Hematopoietic multipotent progenitor cell treated with erythropoietin and hydrocortisone succinate and interleukin-3 and kit ligand, for 6 days (in vitro differentiated cells): ENCODE measurements at places on chromosomes 6 and 20.
A peak's percentile ranks its signal among the peaks of the same experiment; 100 is the strongest.

- DNase-seq: no peak
Observed at GRCh38 chr6:8642854-8643253, 207.5 kb upstream of the SLC35B3 start.

DNA sequence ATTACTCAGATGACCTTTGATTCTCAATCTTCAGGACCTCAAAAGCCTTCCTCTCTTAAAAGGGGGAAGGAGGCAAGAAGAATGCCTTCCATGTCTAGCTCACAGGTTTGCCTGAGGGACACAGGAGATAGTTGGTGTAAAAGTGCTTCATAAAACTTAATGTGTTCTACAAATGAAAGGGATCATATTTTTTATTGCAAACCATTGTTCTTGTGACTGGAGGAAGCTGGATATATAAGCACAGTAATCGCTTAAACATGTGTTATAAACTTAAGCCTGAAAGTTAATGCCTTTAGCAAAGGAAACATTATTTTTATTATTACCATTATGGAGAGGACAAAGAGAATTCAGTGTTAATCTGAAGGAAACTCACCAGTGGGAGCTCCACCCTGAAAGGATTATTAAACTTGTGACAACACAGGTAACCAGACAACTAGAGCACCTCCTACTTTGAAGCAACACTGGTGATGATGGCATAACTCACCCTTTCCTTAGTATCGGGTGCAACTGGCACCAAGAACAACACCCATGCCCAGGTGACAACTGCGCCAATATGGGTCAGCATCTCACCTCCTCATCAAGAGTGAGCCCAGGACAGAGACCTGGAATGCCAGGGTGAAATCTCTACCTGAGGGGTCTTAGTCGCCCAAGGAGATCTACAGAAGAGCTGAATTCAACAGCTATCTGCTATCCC is 288.7 kb upstream of the PRDM1 start:
- DNase-seq: no peak

DNA sequence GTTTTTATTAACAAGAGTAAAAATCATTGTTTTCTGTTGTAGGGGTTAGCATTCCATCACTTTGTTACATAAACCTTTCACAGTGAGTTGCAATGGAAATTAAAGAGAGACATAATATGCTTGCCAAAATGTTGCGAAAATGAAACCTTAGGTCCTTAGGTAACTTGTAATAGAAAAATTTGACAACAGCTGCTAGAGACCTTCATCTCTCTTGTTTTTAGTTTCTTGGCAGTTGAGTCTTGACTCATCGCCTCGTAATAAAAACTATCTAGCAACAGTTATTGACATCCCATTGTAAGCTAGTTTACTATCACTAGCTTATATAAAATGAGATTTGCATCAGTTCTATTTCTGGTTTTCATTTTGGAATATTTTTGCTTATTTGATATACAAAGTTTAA is 179.0 kb upstream of the MMS22L start:
- no peak for DNase-seq

GRCh38 chr6:166005401-166005943 is 162.2 kb downstream of the TBXT start:
- DNase-seq: no peak

- DNase-seq: no peak
Observed at GRCh38 chr6:136757150-136757549, 35.1 kb downstream of the MAP3K5 start.

- no peak for DNase-seq
Observed at GRCh38 chr20:41248368-41249024, 69.0 kb downstream of the ZHX3 start.

DNA sequence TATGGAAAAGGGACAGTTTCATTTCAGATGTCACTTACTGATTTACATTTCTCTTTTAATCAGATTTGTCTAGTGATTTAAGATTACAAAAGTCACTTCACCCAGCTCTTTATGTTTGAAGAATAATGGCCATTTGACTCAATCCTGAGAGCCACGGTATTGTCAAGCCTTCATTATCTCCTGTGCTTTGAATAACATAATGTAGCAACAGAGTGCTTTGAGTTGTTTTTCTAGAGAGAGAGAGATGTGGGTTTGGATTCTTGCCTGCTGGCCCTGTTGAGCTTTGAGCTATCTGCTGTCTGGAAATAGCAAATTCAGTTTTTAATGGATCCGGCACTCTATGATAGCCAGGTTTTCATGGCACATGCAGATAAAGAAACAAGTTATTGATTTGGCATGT is 478.4 kb upstream of the SOX4 start:
- DNase-seq: no peak

- peak; percentile 89 for DNase-seq
Observed at GRCh38 chr6:14108571-14109410, 8.8 kb upstream of the CD83 start.

DNA sequence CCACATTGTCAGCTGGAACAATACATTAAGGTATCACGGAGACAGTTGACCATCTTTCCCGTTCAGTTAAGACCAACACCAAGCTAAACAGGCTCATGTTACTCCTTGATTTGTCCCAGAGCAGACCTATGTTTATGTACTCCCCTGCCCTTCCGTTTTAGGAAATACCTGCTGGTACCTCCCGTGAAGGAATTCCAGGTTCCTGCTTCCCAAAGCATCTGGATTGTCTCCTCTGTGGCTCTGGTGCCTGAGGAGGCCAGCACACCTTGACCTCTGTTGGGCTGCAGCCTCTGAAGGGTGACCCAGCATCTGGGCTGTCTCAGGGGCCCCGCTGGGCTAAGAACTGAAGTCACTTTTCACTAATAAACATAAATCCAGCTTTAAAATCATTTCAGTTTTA is 647.8 kb upstream of the MARCKS start:
- no peak for DNase-seq

GRCh38 chr6:33880766-33881165 is 77.0 kb upstream of the MLN start:
- no peak for DNase-seq

GRCh38 chr6:44072959-44073611 is 54.2 kb downstream of the MRPL14 start:
- peak; percentile 87 for DNase-seq

GRCh38 chr6:227812-228338 is 64.4 kb upstream of the DUSP22 start:
- no peak for DNase-seq

DNA sequence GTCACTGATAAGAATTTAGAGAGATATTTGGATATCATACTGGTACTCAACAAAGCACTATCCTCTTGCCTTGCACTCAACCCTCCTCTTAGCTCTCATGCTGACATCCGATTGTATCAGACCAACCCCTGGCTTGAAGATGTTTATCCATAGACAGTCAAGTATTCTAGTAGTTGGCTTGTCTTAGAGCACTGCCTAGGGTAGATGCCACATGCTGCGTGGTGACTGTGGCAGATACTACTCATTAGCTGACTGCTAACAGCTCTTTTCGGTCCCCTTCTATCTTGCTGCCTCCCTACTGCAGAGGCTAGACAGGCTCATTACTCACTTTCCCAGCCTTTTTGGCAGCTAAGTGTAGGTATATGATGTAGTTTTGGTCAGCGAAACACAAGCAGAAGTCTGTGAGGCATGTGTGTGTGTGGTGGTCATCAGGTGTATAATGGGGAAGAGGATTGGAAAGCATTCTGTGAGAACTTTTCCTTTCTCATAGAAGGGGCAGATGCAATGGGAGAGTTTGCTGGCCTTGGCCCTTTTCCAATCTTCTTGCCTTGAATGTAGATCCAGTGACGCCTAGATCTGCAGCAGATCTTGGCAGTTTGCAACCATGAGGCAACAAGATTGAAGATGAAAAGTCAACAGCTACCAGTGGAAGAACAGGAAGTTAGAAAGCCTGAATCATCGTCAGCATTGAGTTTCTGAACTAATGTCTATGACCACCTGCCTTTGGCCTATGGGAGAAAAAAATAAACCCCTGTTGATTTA is 4.4 kb upstream of the IFNGR1 start:
- DNase-seq: peak; percentile 80

DNA sequence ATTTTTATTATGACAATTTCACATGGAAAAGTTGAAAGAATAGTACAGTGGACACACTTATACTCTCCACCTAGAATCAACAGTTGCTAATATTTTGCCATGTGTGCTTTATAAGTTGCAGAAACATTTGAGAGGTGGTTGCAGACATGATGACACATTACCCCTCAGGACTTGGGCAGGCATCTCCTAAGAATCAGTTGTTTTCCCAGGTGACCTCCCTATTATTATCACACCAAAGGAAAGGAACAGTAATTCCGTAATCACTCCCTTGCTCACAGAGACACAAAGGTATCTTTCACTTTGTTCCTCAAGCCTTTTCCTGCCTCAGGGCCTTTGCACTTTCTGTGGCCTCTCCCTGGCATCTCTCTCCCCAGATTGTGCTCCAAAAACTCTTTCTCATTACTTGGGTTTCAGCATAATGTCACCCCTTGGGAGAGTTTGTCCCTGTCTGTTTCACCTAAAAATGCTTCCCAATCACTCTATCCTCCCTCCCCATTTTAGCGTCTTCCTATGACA is 5.9 kb upstream of the SULF2 start:
- no peak for DNase-seq

DNA sequence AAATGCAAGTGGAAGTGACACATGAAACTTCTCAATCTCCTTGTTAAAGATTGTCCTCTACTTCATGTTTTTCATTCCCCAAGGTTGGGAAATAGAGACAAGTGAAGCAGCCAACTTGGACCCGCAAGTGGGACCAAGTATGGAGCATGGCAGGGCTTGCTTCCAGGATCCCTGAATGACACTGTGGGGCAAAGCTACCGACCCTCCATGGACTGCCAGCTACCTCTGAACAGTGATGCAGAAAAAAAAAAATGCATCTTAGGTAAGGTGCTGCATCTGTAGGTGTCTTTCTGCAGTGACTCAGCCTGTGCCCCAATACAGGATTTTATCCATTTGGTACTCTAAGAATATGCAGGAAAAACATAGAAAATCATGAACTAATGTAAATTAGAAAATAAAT is 119.1 kb upstream of the ENPP5 start:
- no peak for DNase-seq

- DNase-seq: no peak
Observed at GRCh38 chr20:64176971-64177370, 12.7 kb downstream of the MYT1 start.

GRCh38 chr6:30219244-30219643 is 6.0 kb upstream of the TRIM26 start:
- peak; percentile 89 for DNase-seq

GRCh38 chr6:41700463-41701347 is 34.7 kb downstream of the TFEB start:
- DNase-seq: no peak

- DNase-seq: no peak
Observed at GRCh38 chr6:70252604-70253003, 50.3 kb downstream of the COL9A1 start.

GRCh38 chr6:139982652-139983295 is 608.3 kb upstream of the CITED2 start:
- no peak for DNase-seq

GRCh38 chr20:35575958-35576357 is 34.1 kb downstream of the ERGIC3 start:
- no peak for DNase-seq

DNA sequence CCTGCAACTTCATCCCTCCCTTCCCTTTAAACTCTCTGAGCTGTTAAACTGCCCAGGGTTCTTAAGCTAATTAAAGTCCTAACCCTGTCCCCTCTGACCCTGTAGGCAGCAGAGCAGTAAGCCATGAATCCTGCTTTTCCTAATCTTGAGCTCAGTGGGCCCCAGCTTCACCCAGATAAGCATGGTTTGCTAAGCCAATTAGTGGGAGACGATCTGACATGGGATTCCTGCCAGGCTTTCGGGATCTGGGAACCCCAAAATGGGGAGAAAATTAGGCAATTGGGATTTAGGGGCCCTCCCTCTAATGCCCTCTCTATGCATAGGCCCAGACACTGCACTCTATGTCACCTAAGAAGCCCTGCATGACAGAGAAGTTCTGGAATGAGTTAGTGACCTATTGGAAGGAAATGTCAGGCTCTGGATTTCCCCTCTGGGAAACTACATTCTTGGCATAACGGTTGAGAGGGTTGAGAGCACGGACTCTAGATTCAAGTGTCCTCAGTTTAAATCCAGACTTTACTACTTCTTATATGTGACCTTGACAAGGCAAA is 4.6 kb downstream of the XKR7 start:
- no peak for DNase-seq

- DNase-seq: no peak
Observed at GRCh38 chr6:163720005-163720404, 305.5 kb downstream of the QKI start.

GRCh38 chr6:126372626-126373025 is 32.7 kb downstream of the CENPW start:
- DNase-seq: no peak

DNA sequence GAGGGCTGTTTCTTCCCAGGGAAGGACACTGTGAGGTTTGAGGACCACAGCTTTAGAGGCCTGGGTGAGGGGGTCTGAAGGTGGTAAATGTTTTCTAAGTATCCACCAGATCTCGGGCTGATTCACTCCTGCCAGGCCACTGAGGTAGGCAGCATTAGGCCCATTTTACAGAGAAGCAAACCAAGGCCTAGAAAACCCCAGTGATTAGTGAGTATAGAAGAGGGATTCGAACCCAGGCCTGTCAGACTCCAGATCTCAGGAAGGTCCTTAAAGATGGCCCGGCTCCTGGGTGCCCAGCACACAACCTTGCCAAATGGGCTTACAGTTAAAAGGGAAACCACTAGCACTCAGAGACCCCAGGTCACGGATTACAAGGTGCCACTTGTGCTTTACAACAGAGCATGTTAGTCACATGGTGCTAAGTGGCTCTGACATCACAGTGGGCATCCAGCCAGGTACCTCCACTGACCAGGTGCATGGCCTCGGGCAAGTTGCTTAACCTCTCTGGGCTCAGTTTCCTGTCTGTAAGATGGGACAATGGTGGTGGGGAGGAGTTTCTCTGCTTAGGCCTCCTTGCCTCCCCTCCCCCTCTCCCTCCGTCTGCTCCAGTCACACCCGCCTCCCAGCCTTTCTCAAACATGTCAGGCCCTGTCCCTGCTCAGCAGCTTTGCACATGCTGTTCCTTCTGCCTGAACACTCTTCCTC is 18.8 kb upstream of the SIRPA start:
- DNase-seq: no peak

DNA sequence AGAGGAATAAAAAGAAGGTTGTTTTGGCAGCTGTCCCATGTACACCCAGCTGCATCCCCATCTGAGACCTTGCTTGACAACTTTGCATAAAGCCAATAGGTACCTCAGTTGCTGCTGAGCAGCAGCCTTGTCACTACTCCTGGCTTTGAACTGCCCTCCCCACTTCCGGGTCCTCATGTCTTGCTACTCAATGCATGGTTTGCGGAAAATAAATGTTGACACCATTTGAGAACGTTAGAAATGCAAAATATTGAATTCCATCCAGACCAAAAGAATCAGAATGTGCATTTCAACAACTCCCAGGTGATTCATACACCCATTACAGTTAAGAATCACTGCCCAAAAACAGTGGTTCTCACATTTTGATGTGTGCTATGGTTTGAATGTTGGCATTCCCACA is 32.9 kb downstream of the GPX5 start:
- no peak for DNase-seq

DNA sequence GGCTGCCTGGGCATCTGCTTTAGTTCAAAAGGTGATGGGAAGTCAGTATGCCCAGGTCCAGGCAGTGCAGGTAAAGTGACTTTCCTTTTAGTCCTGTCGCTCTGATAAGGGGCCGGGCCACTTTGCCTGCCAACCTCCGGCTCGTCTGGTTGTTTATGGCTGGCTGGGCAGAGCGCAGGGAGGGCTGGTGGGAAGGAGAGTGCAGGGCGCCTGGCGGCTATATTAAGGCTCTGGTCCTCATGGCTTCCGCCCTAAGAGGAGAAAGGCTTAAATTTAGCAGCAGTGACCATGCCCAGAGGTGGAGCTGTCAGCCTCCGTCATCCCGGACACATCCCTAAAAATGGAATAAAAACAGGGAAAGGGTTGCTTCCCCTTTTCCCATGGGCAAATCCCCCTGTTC is 14.6 kb downstream of the GATA5 start:
- DNase-seq: no peak
